ENCODE measurements at places on chromosomes 3 and 15. TPM values are rescaled to one million over a fixed set of nuclear protein-coding genes. Genes with fewer than 3 reads are reported as not detected.

ABCC5 gene
- 24.2 TPM for total RNA-seq

ADIPOQ gene
- total RNA-seq, result not detected

DNA sequence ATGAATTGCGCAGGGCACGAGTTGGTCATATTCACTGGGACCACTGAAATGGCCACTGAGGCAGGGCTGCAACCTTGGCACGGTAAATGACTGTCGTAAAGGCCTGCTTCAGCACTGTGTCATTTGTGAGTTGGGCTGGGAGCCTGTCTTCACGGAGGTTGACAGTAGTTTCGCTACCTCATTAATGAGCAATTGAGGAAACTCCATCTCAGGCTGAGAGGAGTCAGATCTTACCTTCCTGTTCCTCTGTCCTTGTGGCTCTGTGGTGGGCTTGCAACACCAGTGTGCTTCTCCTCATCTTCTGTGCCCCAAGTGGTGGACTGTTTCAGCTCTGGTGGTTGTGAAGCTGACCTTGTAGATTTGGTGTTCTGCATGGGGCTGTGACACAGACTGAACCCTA lies 80.1 kb upstream of the EIF1B start:
- no peak for DNase-seq

GRCh38 chr3:190338717-190339116 lies 16.5 kb upstream of the CLDN1 start:
- peak; percentile 31 for DNase-seq

All from fibroblast of the aortic adventitia (primary cell).